ENCODE measurements at places on chromosomes 12 and 14. TPM values are rescaled to one million over a fixed set of nuclear protein-coding genes. Genes with fewer than 3 reads are reported as not detected.

DNA sequence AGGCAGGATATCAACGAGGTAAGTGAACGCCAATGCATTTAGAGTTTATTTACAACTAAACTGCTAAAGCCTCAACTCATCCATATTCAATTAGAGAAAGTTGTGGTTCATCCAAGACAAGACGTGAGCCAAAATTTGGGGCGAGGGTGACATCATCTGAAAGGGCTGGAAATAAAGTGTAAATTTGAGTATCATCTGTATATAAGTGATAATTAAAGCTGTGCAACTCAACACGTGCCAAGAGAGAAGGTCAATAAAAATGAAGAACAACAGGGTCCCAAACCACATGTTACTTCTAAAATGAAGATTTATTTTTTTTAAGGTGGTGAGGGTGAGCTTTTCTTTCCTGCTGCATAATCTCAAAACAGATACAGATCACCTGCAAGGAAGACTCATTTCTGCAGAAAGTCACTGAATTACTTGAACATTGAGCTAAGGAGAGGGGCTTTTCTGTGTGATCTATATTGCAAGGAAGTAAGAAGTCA lies 203.6 kb downstream of the EFCAB11 start:
- DNase-seq = no peak

DNA sequence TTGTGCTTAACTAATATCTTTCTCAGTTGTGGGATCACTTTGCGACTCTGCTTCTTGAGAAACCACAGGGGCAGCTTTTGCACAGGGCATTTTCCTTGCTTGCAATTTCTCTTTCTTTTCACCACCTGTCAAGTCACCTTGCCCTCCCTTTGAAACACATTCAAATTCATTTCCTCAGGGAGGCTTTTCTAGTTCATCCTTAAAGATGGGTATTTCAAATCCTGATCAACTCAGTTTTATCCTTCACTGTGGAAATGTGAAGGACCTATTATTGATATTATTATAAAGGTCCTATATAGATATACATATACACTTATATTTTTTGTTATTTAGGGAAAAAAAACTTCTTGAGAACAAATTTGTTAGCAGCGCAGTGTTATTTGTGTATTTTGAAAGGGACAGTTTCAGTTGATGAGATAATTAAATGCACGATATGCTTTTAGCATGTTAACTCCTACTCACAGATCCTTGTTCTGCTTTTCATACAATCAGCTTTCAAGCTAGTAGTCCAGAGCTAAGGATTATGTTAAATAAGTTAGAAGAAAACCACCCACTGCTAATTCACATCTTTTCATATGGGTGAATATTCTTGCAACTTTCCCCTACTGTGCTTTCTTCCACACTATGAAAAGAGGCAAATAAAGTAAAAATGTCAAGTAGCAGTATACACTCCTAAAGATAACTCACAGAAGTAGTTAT lies 501.4 kb upstream of the RGS6 start:
- DNase-seq = no peak

DNA sequence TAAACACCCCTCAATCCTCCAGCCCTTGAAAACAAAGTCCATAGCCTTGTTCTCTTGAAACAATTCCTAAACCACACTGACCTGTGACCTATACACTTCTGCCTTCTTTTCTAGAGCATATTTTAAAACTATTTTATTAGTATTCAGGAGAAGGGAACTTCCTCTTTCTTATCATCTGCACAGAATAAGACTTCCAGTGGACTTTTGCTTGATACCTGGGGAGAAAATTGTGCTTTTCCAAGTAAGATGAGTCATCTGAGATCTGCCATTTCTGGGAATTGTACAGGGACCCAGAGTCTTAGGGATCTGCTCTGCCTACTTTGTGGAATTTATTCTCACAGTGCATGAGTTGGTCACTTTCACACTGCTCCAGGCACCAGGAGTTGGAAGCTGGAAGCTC lies 10.5 kb upstream of the WNT5B start:
- no peak for DNase-seq

DNA sequence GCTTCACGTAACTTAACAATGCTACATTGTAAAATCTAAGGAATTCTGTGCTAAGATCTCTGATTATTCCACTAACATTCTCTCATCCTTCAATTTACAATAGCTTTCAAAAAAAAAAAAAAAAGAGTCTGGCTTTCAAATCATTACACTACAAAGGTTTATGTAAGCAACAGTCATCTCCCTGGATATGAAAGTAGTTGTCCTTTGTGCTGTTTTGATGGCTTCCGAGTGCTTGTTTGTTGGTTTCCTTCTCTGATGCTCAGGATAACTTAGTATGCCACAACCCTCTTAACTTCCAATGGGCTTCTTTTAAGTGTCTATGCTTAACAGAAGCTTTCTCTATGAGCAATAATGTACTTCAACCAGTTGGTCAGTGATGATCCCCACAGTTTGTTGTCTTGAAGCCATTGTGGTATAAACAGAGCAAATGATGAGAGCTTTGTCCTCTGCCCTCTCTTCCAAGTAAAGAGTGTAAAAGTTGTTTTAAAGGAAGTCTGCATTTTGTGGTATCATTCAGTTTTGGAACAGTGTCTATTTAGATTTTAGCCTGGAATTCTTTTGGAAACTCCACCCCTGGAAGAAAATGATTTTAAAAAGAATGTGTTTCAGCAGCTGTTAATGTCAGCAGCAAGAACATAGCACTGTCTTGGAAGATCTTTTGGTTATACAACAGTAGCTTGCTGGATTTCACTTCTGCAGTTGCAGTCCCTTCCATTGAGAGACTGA lies 396.1 kb upstream of the RGS6 start:
- no peak for DNase-seq

DNA sequence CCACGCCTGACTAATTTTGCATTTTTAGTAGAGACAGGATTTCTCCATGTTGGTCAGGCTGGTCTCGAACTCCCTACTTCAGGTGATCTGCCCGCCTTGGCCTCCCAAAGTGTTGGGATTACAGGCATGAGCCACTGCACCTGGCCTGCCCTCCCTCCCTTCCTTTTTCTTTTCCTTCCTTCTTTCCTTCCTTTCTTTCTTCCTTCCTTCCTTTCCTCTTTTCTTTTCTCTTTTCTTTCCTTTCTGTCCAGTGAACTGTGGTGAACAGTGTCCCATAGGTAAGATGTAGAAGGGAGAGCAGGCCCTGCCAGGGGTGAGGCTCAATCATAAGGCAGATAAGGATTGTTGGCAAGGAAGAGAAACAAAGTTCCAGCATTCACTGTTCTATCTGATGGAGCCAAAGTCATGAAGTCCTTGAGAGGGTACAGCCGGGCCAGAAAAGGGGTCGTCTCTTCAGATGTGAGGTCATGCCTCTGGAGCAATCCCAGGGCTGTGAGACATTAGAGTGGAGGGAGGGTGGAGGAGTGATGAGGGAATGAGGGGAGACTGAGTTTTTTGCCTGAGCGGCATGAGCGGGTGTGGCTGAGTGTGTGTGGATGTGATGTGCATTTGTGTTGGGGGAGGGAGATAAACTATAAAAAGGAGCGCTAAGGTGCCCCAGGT lies 4.2 kb upstream of the MLF2 start:
- DNase-seq = no peak

GRCh38 chr12:58503731-58504130 lies 416.6 kb downstream of the LRIG3 start:
- DNase-seq = no peak

- DNase-seq = no peak
These were observed 229.2 kb downstream of the ALX1 start for GRCh38 chr12:85509081-85509856.

- no peak for DNase-seq
These were observed 54.1 kb downstream of the AK7 start for GRCh38 chr14:96445844-96446710.

GRCh38 chr14:55701638-55702037 lies 121.6 kb downstream of the KTN1 start:
- no peak for DNase-seq

DNA sequence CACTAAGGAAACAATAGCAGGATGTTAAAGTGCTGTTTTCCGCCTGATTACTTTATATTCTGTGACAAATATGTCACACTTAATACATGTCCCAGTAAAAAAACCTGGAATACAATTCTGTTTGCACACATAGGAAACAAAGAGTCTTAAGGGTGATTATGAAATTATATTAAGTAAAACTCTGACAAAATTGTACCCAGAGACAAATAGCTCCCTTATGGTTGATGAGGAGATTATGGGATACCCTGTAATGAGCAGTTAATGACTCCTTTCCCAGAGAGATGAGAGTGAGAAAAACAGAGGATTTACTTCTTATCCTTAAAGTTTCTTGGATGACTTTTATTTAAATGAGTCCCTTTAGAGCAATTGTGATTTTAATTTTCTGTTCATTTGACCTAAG lies 370.6 kb downstream of the PDZRN4 start:
- DNase-seq = no peak

- no peak for DNase-seq
These were observed 105.4 kb downstream of the ALX1 start for GRCh38 chr12:85385406-85385805.

- no peak for DNase-seq
These were observed 8.9 kb upstream of the B4GALNT1 start for GRCh38 chr12:57641699-57642442.

GRCh38 chr14:45251912-45252311 lies 1.1 kb downstream of the MIS18BP1 start:
- DNase-seq = no peak

DNA sequence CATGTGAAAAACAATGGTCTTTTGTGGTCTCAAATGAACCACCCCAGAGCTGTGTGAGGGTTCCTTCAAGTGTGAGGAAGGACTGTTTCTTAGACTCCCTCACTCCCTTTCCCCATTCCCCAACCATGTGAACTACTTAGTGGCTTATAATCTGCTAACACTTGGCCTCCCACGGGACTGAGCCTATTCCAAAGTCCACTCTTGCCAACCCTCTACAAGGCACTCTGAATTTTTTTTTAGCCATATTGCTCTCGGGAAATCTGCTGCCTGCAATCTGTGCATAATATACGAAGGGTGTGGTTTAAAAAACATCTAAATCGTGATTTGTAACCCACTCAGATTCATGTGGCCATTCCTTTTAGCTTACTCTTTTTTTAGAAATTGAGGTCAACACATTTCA lies 2.6 kb downstream of the SVOP start:
- DNase-seq = no peak

- DNase-seq = no peak
These were observed 194.4 kb downstream of the EFCAB11 start for GRCh38 chr14:89760086-89760485.

GRCh38 chr14:103028161-103028767 lies 29.1 kb downstream of the CDC42BPB start:
- no peak for DNase-seq

DNA sequence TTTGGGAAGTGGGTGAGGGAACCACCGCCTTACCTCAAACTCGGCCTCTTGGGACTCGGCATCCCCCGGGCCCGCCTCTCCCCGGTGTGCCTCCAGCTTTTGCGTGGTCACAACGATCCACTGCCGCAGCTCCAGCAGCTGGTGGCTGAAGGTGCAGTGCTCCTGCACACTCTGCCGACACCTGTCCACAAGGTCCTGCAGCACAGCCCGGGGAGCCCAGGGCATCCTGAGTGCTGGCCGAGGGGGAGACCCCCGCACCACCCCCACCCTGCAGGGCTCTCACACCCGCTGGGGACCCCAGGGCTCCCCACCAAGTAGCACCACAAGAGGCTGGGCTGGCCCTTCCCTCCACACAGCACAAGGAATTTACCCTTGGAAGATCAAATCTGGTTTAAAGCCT lies 76.6 kb downstream of the SYNE3 start:
- DNase-seq = no peak

GRCh38 chr12:101200145-101200544 lies 9.9 kb downstream of the SLC5A8 start:
- no peak for DNase-seq

GRCh38 chr14:42523666-42524065 lies 917.0 kb downstream of the LRFN5 start:
- DNase-seq = no peak

DNA sequence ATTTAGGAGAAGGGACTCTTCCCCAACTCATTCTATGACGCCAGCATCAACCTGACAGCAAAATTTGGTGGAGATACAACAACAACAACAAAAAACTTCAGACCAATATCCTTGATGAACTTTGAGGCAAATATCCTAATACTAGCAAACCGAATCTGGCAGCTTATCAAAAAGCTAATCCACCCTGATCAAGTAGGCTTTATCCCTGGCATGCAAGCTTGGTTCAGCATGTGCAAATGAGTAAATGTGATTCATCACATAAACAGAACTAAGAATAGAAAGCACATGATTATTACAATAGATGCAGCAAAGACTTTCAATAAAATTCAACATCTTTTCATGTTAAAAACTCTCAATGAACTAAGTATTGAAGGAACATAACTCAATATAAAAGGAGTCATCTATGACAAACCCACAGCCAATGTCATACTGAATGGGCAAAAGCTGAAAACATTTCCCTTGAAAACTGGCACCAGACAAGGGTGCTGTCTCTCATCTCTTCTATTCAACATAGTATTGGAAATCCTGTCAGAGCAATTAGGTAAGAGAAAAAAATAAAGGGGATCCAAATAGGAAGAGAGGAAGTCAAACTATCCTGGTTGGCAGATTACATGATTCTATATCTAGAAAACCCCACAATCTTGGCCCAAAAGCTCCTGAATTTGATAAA lies 233.3 kb downstream of the CCDC59 start:
- DNase-seq = no peak

- DNase-seq = no peak
These were observed 20.2 kb downstream of the TNFAIP2 start for GRCh38 chr14:103143506-103143905.

DNA sequence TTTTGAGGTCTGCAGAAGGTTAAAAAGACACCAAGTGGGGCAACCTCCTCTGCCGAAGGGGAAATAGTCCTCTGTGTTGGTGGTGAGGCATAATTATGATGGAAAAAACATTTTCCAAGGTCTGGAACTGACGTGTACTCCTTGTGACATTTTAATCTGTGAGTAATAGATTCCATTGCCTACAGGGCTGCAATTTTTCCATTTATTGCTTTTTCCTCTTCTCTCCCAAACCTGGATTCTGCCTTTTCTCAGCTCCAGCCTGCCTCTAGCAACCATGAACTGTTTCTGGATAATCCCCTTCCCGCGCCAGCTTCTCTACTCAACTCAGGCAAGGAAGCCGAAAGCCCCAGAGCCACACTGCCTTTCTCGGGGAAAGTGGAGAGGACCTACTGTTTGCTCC lies 230.1 kb upstream of the PLXNC1 start:
- DNase-seq = no peak

Gene NANOG
- not detected for polyA plus RNA-seq

Gene KRT72
- not detected for polyA plus RNA-seq

Gene CD163
- 243 TPM for polyA plus RNA-seq

Gene SHMT2
- 69.8 TPM for polyA plus RNA-seq

Gene LHX5
- polyA plus RNA-seq = not detected

Gene APOF
- 0.13 TPM for polyA plus RNA-seq

Gene ADAMTS20
- not detected for polyA plus RNA-seq

Gene C1R
- 1,192 TPM for polyA plus RNA-seq

Gene COCH
- 1.5 TPM for polyA plus RNA-seq

Gene GNPNAT1
- 10.9 TPM for polyA plus RNA-seq

Gene LTBP2
- 6.8 TPM for polyA plus RNA-seq
